ENCODE measurements at places on chromosomes 6 and 20.

GRCh38 chr20:58577871-58578598 is 62.8 kb upstream of the APCDD1L start:
- no peak for DNase-seq

DNA sequence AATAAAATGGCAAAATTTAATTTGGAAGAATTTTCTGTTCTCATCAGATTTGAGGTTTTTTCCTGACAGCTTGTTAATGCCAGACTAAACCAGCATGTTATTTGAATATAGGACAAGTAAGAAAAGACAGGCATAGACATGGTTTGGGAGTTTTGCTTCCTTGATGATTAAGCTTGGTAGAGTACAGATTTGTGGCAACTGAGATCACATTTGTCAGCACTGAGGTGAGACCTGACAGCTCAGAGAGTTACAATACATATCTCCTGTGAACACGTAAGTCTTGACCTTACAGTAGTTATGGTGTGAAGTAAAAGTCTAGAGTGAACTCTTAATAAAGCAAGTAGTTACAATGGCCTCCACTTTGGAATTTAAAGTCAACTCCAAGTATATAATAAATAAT is 34.5 kb downstream of the CENPW start:
- no peak for DNase-seq

- no peak for DNase-seq
Measured at GRCh38 chr6:16168858-16169257, 40.0 kb downstream of the MYLIP start.

- no peak for DNase-seq
Measured at GRCh38 chr6:136463743-136464142, 86.5 kb downstream of the MAP7 start.

DNA sequence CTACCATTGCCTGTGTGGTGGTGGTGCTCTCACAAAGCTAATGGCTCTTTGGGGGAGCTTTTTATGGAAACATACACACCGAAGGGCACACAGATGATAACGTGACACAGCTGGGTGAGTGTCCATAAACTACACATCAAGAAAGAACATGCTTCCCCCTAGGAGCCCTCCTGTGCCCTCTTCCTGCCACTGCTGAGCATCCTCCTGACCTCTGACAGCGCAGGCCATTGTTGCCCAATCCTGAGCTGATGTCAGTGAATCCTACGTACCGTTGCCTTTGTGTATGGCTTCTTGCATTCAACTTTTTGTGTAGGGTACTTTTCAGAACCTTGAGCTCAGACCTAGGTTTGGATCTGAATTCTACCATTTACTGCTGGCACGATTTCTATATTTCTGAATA is 65.8 kb upstream of the SLC22A1 start:
- DNase-seq: no peak

DNA sequence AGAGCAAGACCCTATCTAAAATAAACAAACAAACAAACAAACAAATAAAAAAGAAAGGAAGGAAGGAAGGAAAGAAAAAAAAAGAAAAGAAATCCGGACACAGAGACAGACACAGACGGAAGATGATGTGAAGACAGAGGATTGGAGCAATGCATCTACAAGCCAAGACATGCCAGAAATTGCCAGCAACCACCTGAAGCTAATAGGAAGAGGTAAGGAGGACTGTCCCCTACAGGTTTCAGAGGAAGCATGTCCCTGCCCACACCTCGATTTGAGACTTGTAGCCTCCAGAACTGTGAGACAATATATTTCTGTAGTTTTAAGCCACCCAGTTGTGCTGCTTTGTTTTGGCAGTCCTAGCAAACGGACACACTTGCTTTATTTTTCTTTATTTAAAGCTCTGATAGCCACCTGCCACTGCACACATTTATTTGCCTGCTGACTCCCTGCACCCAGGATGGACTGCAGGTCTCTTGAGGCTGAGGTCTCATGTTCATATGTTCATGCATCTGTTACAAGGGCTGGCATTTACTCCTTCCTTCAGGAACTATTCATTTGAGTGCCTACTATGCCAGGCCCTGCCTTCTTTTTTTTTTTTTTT is 20.7 kb upstream of the ZMYND8 start:
- no peak for DNase-seq

DNA sequence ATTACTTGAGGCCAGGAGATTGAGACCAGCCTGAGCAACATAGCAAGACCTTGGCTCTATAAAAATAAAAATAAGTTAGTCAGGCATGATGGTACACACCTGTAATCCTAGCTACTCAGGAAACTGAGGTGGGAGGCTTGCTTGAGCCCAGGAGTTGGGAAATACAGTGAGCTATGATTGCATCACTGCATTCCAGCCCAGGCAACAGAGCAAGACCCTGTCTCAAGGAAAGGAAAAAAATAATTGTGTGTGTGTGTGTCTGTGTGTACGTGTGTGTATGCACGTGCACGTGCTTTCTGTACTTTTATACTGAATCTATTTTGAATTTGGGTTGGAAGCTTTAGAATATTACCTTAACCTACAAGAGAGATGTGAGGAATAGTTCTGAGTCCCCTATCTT is 58.9 kb downstream of the KIZ start:
- no peak for DNase-seq

- no peak for DNase-seq
Measured at GRCh38 chr20:42447270-42447669, 742.4 kb downstream of the PTPRT start.

- DNase-seq: no peak
Measured at GRCh38 chr6:170236131-170236836, 54.6 kb downstream of the DLL1 start.

GRCh38 chr6:47631269-47631772 is 67.1 kb upstream of the ADGRF4 start:
- DNase-seq: no peak

DNA sequence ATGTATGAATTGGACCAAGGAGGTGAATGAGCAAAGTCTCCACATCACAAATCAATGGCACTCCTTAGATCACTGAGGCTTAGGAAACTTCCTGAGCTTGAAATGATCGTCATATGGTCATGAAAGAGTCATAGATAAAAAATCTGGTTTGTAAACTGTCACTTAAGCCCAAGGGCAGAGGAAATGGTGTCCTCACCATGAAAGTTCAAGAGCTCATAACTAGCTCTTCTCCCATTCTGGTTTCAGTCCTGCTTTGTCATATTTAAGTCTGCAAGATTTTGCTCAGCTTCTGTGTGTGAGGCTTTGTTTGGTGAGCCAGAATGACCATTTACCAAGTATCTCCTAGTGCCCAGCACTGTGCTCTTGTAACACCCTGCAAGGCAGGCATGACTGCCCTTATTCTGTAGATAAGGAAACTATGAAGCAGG is 60.5 kb downstream of the GJA10 start:
- no peak for DNase-seq

- no peak for DNase-seq
Measured at GRCh38 chr20:24782301-24782700, 166.8 kb upstream of the CST7 start.

DNA sequence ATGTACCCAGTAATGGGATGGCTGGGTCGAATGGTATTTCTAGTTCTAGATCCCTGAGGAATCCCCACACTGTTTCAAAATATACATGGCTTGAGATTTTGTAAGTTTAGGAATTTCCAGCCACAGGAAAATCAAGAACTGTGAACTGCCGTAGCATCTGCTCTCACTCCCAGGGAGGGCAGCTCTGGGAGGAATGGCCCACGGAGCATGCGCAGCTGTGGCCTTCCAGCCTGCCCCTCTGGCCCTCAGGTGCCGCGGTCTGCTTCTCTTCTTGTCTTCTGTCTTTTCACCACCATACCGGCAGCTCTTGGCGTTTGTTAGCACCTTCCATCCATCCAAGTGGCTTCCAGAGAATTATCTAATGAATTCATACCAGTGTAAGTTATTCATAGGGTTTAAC is 19.9 kb upstream of the EXOC2 start:
- no peak for DNase-seq

GRCh38 chr20:42161228-42161829 is 543.2 kb upstream of the CHD6 start:
- no peak for DNase-seq

GRCh38 chr6:143260857-143261256 is 189.6 kb downstream of the ADAT2 start:
- no peak for DNase-seq

- no peak for DNase-seq
Measured at GRCh38 chr20:15627501-15627903, 945.7 kb downstream of the KIF16B start.

- DNase-seq: no peak
Measured at GRCh38 chr6:43243664-43244321, 512 bp downstream of the TTBK1 start.

DNA sequence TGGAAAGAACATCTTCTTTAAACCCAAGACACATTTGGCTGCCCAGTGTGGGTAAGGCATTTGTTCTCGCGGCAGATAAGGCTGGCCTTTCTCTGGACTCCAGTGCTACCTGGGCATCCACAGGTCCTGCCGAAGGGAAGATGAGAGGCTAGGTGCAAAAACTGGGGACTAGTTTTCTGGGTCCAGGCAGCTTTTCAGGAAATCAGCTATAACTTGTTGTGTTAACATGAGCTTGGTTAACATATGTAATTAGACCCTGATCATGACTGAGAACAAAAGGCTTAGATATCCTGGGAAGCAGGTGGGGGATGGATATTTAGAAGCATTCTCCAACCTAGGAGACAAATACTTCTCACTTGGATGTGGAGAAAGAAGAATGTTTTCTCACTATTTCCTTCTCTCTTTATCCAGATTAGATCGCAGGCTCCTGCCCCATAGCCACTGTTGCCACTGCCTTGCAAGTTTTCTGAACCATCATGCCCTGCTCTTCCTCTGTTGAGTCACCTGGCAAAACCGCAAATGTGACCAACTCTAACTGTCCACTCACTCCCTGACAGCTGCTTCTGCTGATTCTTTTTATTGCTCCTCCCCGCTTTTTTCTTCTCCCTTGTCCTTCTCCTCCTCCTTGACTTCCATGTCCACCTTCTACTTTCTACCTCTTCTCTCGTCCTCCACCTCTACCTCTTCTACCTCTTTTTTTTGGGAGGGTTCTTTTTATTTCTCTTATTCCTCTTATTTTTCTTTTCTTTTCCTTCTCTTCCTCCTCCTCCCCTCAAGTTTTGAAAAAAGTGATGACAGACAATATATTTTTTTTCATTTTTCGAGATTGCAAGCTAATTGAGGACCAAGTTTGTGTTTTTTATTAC is 258.1 kb downstream of the UTRN start:
- no peak for DNase-seq

DNA sequence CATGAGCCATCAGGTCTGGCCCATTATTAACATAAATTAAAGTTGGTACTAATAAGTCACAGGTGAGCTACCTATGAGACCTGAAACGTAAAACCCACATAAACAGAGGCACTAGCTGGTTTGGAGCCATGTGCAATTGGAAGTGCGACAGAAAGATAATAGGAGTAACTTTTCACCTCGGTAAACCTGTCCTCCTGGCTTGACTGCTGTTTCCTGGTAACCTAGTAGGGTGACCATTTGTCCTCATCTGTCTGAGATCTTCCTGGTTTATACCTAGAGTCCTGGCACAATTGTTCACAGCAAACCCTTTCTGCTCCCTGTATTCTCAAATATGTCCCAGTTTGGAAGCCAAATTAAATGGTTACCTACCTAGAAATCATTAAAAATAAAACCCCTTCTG is 7.4 kb downstream of the TBC1D20 start:
- DNase-seq: no peak

GRCh38 chr6:51303338-51303737 is 484.7 kb downstream of the TFAP2B start:
- no peak for DNase-seq

GRCh38 chr20:24867556-24867955 is 81.5 kb upstream of the CST7 start:
- no peak for DNase-seq

DNA sequence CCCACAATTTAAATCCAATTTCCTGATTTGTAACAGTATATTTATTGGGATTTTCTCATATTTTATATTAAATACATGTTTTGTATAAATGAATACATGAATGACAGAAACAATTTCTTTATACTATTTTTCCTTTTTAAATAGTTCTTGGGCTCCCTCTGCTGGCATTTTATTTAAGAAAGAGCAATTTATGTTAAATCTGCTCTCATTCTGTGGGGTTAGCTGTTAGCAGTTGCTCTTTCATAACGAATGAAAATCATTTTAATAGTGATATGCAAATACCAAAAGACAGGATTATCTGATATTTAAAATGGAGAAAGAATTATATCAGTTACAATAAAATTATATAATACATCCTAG is 118.3 kb downstream of the RALGAPA2 start:
- DNase-seq: no peak

DNA sequence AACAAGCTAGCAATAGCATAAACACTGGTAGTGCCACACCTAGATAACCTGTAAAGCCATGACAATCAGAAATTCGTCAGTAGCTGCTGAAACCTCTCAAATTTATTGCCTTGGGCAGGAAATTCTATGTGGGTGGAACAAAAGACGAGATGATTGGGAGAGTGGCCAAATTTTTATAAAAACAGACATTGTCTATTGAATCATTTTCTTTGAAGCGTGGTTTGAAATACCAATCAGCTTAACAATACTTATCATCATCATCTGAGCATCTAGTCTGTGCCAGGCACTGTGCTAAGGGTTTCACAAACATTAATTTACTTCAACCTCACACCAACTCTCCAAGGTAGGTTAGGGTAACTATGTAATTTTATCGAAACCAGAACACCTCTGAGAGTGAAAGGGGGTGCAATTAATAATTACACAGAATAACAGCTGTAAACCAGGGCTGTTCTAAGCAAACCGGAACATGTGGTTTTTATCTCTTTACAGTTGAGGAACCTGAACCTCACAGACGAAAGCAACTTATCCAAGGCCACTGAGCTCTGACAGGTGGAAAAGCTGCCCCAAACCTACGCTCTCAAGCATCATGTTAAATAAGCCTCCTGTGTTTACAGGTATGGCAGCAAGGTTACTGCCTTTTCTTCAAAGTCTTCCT is 43.4 kb downstream of the NHSL1 start:
- no peak for DNase-seq

DNA sequence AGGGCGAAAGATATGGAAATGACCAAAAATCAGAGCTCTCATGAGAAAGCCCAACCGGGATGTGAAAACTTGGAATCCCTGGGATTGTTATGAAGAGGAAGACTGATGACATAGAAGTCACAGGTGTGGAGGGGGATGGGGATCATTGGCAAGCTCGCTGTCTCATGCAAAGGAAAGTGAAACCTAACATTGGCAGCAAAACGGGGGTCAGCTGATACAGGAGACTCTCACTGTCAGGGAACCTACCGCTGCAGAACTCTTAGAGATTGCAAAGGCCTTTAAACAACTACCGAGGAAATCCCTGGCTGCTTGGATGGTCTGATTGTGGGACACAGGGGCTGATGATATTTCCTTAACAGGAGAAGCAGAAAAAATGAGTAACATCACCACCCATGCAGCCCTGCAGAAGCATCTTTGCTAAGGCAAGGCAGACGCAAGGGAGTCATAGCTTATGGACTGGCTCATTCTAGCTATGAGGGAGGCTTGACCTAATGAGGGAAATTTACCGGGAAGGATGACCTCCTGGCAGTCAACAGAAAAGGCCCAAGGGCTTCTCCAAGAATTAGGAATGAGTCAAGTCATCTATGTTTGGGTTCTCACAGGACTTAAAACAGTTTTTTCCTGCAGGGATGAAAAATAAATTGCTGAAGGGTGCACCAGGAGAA is 7.0 kb downstream of the MUC21 start:
- DNase-seq: no peak

GRCh38 chr6:47181681-47182080 is 128.0 kb downstream of the TNFRSF21 start:
- no peak for DNase-seq

- DNase-seq: no peak
Measured at GRCh38 chr6:155782739-155783459, 327.3 kb upstream of the NOX3 start.

All from activated CD4-positive, alpha-beta T cell treated with anti-CD3 and anti-CD28 coated beads for 24 hours (primary cell).